ENCODE measurements at places on chromosomes 3 and 15.

DNA sequence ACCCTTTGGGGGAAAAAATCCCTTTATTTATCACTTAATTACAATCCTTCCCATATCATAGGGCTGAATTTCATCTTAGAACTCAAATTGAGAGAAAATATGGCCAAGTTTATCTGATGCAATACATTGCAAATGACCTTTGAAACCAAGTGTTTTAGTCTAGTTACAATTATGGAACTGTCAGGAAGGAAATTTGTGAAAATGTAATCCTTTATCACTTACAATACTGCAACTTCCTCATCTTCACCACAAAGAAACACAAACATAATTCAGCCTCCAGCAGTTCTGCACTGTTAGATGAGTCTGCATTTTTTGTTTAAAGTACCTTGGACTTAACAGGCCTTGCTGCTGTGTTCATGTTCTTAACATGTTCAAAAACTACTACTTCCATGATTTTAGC lies 4.6 kb downstream of the CCPG1 start:
- no peak for DNase-seq

DNA sequence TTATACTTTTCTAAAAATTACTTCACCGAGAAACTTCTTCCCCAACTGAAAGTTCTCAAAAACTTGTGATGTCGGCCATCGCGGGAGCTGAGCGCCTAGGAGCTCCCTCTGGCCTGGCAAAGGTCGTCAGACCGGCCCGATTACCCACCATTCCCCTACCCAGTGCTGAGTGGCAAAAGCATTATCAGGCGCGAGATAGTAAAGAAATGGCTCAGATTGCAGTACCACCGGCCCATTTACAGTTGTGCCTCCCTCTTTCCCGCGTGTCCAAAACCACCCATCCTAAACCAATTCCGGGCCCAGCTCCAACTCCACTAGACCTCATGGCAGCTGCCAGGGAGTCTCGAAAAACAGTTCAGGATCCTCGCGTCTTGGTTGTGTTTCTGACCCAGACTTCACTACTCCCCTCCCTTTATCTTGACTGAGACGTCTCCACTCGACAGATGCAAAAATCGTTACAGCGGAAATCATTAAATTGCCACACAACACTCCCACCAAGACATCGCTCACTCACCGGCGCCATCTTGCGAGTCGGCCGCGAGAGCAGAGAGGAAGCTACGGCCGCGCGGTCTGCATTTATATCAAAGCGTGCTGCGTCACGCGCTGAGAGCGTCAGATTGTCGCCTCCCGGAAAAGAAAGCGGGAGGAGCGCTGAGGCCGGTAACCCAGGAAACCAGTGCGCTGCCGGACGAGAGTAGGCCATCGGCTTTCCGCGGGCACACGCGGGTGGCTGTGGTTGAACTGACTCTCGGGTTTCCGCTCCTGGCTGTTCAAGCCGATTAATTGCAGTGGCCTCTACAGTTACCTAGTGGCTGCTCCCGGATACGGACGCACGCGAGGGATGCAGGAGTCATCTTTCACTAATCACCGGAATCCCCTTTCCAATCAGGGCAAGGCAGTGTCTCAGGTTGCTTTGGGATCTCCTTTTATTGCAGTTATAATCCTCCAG lies at the start of gene RPL22L1:
TSS of gene RPL22L1 (minus strand) at position 551 of the 949 bp plus-strand sequence. CDS start at position 523, 28 bp downstream.
- peak; percentile 87 for DNase-seq

GRCh38 chr3:161263057-161263456 lies 41.9 kb downstream of the NMD3 start:
- no peak for DNase-seq

- DNase-seq = no peak
Measured at GRCh38 chr3:37991109-37991508, 523 bp downstream of the VILL start.

DNA sequence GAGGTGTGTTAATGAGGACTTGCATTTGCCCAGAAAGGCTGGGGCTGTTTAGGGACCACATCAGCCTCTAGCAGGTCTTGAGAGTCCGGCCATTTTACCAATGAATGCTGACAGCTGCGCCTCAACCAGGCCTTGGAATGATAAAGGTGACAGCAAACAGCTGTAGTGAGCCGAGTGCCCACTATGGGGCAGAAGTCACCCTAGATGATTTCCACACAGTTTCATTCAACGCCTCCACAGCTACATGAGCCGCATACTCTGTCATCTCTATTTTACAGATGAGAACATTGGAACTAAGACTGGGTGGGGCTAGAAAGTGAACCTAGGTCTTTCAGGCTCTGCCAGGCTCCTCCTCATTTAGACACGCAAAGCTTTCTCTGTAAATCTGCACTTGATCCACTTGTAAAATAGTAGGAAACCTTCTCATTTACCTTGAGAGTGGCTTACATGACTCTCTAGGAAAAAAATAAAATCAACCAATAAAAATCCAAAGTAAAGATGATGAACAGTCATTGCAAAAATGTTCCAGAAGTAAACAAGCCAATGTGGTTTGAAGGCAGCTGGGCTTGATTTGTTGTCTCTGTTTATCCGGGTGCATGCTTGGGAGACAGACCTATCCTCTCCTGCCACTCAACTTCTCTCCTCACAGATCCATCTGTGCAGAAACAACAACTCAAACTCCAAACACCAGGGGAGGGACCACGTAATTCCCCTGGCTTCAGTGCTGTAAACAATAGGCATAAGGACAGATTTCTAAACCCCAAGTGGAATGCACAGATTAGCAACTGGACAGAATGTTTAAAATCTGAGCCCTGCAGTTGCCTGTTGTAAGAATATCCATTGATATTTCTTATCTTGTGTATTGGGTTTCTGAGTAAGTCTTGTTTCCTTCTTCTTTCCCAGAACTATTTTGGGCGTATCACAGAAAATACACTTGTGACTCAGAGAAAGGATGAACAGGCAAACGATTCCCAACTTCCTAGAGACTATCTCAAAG lies 31.5 kb upstream of the LDHAL6B start:
- no peak for DNase-seq

GRCh38 chr3:36476286-36476942 lies 96.1 kb downstream of the STAC start:
- DNase-seq = no peak

GRCh38 chr3:14237457-14237856 lies 58.8 kb downstream of the LSM3 start:
- DNase-seq = no peak

DNA sequence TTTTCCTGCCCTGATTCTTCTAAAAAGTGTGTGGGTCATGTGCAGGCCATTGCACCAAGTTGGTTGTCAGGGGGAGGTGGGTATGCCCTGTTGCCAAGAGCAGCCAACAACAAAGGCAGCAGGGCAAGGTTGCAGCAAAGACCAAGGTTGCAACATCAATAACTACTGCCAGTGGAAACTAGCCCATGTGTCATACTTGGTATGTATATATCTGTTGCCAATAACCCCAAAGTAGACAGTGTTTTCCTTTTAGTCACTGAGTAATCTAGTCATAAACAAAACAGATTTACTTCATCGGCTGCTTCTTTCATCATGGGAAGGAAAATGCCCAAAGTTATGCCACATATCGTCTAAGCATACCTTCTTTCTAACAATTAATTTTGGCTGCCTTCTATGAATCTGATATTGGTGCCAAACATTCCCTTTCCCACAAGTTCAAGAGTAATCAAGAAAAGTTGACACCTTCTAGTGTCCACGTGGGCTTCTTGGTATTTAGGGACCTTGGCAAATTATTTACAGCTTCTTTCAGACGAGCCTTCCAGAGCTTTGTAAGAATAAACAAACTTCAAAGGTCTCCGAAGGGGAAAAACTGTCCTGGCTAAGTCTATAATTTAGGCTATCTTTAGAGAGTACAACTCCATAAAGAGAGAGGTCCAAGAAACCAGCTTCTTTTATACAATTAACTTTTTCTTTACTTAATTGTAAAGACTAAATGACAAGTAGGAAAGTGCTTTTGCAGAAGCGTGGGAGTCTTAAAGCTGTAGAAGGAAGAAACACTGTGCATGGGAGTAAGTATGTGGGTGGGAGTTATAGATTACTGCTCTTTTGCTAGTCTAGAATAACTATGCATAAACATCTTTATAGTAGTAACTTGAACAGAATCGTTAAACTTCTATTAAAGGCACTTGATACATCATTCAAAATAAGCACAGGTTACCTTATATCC lies 10.0 kb upstream of the MBNL1 start:
- no peak for DNase-seq

- DNase-seq = no peak
Measured at GRCh38 chr3:10743366-10744097, 72.5 kb upstream of the SLC6A11 start.

DNA sequence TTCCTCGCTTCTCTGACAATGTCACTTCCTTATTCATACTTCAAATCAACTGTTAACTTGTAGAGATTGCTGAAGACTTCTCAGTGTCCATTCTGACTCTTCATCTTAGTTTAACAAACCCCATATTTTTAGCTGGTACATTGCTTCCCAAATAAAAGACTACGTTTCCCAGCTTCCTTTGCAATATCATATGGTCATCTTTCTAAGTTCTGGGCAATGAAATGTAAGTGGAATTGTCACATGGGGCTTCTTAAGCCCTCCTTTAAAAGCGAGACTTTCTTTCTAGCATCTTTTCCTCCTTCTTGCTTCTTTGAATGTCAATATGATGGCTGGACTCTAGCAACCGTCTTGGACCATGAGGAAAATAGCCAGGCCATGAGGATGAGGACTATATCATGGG lies 239.0 kb downstream of the ZNF621 start:
- DNase-seq = no peak

DNA sequence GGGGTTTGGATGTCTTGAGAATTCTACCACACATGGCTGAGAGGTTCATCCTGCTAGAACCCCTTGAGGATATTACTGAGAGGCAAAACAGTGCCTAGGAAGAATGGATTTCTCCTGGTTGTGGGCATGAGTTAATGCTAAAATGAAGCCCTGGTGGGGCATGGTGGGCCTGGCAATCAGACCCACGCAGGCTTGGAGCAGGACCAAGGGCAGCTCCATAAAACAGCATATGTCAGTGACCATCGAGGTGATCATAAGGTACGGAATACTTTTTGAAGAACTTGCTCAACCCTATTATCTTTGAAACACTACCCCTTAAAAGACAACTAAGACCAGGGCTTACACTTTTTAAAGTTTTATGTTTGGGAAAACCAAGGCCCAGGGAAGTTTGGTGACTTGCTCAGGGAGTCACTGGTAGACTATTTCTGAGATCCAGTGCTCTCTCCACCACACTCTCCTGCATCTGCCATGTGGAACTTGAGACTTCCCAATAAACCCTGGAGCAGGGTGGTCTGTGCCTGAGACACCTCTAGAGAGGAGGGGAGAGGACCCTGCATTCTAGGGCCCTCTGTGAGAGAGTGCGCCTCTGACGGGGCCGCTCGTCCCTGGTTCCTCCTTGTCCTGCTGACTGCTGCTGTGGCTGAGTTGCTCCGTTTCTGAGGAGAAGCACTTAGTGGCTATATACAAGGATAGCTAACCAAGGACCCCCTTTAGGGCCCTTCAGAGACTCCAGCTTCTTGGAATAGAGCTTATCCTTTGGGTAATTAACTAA lies 28.0 kb upstream of the TIMP4 start:
- DNase-seq = no peak

DNA sequence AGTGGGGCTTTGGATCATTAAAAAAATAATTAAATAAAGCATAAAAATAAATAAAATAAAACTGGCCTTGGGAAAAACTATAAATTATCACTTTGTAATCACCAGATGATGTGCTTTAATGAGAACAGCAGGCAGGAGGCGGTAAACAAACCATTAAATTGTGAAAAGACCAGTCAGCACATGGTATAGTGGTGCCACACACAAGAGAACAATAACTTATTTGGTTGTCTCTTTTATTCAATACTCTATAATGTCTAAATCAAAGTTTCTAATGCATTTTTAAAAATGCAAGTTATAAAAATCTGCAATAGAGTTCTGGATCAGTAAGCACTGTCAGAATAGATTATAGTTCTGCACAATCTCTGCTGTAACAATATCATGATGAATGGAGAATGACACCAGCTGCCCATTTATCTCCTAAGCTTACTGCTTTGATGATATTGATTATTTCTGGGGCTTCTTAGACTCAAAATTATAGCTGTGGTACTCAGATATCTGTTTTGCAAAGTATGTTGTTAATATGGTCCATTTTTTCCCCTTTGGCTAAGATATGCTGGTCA lies 259.3 kb downstream of the NAALADL2 start:
- DNase-seq = no peak

DNA sequence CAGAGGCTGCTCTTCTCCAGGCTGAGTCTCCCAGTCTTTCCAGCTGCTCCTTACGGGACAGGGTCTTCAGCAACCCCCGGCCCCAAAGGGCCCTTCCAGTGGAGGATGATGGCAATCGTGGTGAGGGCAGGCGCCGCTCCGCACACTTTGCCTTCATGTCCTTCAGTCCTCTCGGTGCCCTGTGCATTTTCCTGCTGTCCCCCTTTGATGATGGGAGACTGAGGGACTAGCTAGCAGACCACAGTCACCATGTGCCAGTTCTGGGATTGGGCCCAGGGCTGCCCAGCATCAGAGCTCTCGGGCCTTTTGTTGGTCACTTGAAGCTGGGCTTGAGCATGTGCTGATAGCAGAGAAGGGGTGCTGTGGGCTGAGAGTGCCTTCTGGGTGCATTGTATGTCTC lies 8.8 kb upstream of the TXNRD3 start:
- no peak for DNase-seq

DNA sequence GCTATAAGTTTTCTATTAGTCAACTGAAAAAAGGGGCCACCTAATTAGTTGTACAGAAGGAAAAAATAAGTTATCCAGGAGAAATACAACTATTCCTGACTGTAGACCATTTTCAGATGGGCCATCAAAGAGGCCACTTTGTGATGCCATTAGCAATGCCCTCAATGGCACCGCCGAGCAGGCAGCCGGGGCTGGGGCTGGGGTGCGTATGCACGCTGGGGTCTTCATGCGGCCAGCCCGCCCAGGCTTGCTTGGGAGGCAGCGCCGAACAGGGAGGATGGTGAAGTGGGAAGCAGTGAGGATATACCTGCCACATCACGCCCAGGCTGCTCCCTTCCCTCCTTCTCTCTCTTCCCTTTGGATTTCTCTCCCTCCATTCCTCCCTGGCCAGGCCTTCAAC lies 128.4 kb downstream of the XXYLT1 start:
- no peak for DNase-seq

GRCh38 chr15:35505809-35506208 lies 40.2 kb downstream of the DPH6 start:
- DNase-seq = no peak

DNA sequence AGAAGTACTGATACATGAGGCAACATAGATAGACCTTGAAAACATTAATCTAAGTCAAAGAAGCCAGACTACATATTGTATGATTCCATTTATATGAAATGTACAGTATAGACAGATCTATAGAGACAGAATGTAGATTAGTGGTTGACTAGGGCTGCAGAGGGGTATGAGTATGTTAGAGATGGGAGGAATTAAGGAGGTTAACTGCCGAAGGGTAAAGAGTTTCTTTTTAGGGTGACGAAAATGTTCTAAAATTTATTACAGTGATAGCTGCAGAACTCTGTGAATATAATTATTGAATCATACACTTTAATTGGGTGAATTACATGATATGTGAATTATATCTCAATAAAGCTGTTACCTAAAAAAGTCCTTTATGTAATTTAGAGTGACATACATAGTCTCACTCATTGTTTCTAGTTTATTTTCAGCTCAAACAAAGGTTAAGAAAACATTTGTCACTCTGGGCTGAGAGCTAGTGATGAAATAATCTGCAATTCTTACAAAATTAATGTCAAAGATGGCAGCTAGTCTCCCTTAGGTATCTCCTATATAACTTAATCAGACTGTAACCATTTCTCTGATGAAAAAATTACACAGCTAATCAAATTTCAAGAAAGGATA lies 61.4 kb downstream of the DENND4A start:
- DNase-seq = no peak

- DNase-seq = no peak
Measured at GRCh38 chr3:177607589-177607988, 410.3 kb upstream of the TBL1XR1 start.

All from stimulated activated CD8-positive, alpha-beta memory T cell treated with anti-CD3 and anti-CD28 coated beads, Interleukin-15, amount 100 ng/mL, for 24 hours (primary cell).